Upper lobe of right lung (tissue), 1 donor: ENCODE measurements at places on chromosomes 6 and 20. TPM values are rescaled to one million over a fixed set of nuclear protein-coding genes. Genes with fewer than 3 reads are reported as not detected.

- H3K27ac ChIP-seq, result peak overlapping the region; percentile 4
- no peaks in the 10 kb centered on the region for H3K27me3 ChIP-seq
- peaks cover 40% of the 10 kb centered on the region for H3K4me1 ChIP-seq
These were observed 103.6 kb downstream of the KIF13A start for GRCh38 chr6:17883665-17884497.

- DNase-seq, result no peak
- no peaks in the 10 kb centered on the region for H3K36me3 ChIP-seq
- H3K27ac ChIP-seq, result no peak overlapping the region
- H3K27me3 ChIP-seq, result no peaks in the 10 kb centered on the region
These were observed 14.8 kb downstream of the CLIC5 start for GRCh38 chr6:46000905-46001304.

DNA sequence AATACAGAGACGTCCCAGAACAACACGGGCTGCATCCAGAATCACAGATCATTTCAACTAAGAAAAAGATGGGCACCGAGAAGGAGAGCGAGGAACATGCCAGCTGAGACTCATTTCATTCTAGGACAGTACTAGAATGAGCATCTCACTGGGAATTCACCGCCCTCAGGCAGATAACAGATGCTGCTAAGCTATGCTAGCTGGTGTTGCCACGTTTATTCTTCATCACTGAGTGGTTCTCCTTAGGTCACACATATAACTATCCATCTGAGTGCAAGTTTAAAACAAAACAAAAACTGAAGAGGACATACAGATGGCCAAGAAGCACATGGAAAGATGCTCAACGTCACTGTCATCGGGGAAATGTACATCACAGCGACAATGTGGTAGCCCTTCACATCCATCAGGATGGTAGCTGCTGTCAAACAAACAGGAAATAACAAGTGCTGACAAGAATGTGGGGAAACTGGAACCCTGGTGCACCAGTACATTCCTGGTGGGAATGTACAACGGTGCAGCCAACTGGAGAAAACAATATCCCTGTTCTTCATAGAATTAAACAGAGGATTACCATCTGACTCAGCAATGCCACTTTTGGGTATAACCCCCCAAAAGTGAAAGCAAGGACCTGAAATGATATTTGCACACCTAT lies 97.6 kb downstream of the SLC22A23 start:
- no peaks in the 10 kb centered on the region for H3K27me3 ChIP-seq
- H3K4me3 ChIP-seq, result no peak overlapping the region
- no peaks in the 10 kb centered on the region for H3K36me3 ChIP-seq
- H3K27ac ChIP-seq, result no peak overlapping the region
- no peak for DNase-seq
- H3K4me1 ChIP-seq, result peaks cover 21% of the 10 kb centered on the region

DNA sequence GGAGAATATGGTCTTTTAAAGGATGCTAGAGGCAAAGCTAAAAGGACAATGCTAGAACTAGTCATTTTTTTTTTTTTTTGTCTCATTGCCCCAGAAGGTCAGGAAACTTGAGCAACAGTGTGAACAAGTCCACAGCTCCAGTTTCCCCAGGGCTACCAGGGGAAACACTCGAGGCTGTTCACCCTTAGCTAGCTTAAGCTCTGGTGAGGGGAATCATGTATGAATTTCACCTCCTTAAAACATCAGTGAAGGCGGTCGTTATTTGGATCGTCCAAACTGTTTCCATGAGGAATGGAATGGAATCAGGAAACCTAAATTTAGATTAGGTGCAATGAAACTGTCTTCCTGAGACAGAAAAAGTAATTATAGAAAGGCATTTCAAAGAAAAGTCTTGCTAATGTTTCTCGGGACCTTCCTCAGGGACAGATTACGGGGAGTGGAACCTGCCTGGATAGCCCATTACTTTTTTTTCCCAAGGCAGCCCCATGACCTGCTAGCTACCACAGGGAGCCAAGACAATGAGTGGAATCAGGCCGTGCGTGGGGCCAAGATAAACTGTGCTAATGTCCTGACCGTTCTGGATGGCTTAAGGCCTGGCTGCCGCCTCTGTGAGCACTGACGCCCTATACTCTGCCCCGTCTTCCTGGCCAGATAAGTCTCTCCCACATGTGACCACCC lies 164.8 kb upstream of the SGK1 start:
- no peaks in the 10 kb centered on the region for H3K36me3 ChIP-seq
- no peak overlapping the region for H3K4me3 ChIP-seq
- H3K27ac ChIP-seq, result no peak overlapping the region
- no peak for DNase-seq

DNA sequence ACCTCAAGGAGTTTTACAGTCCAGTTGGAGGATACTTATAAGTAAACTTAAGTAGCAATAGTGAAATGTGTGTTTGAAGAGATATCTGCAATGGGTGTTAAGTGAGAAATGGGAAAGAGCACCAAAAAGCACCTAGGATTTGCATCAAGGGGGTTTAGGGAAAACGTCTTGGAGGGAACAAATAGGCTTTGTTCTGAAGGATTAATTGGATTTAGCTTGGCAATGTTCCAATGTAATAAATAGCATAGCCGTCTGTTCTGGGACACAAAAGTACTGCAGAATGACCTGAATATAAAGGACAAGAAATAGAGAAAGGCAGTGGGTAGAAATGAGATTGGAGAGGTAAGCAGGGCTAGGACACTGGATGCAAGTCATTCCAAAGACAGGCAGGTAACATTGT lies 2.8 kb upstream of the MYO6 start:
- no peak overlapping the region for H3K4me3 ChIP-seq
- DNase-seq, result no peak
- H3K4me1 ChIP-seq, result peaks cover 4% of the 10 kb centered on the region
- H3K27ac ChIP-seq, result no peak overlapping the region
- H3K36me3 ChIP-seq, result no peaks in the 10 kb centered on the region
- H3K27me3 ChIP-seq, result no peaks in the 10 kb centered on the region

GRCh38 chr20:38246357-38247165 lies 14.0 kb downstream of the KIAA1755 start:
- H3K4me1 ChIP-seq, result no peaks in the 10 kb centered on the region
- H3K27me3 ChIP-seq, result no peaks in the 10 kb centered on the region
- no peaks in the 10 kb centered on the region for H3K36me3 ChIP-seq
- DNase-seq, result peak; percentile 57
- no peak overlapping the region for H3K27ac ChIP-seq
- H3K4me3 ChIP-seq, result no peak overlapping the region

DNA sequence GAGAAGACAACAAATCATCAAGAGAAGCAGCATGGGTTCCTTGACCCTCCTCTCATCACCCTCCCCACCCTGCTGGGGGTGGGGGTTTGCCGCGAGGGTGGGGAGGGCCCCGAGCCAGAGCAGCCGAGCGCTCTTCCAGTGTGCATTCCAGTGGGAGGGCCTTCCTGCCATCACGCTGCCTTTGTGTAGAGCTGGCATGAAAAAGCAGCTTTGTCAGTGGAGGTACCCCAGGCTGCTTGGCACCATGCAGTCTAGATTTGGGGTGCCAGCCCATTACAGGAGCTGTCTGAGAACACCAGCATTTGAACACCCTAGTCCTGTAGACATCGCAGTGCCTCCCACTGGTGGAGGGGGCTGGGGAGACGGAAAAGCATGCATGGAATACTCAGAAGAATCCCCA lies 12.2 kb downstream of the BAK1 start:
- no peaks in the 10 kb centered on the region for H3K27me3 ChIP-seq
- DNase-seq, result no peak
- H3K4me3 ChIP-seq, result no peak overlapping the region
- H3K36me3 ChIP-seq, result no peaks in the 10 kb centered on the region
- H3K27ac ChIP-seq, result no peak overlapping the region

DNA sequence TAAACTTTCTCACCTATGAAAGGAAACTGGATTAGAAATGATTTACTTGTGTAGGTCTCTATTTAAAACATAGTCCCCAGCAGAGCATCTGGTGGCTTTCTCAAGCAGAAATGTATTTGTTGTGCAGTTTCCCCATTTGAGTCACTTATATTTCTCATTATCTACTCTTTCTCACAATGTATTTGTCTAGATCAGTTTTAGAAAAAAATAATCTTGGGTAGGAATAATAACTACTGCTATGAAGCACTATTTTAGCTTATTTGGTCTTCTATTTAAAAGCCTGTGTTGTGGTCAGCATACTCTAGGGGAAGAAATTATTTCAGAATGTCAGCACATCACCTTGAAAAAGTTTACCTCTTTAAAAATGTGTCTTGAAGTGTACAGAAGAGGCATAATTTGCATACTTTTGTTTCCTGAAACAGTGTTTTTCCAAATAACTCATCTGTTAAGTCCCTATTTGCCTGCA lies 60.9 kb upstream of the PRL start:
- H3K4me1 ChIP-seq, result no peaks in the 10 kb centered on the region
- H3K4me3 ChIP-seq, result no peak overlapping the region
- no peaks in the 10 kb centered on the region for H3K27me3 ChIP-seq
- no peak overlapping the region for H3K27ac ChIP-seq

The RCAN2 gene
- 11.7 TPM for total RNA-seq

The COL19A1 gene
- not detected for total RNA-seq

DNA sequence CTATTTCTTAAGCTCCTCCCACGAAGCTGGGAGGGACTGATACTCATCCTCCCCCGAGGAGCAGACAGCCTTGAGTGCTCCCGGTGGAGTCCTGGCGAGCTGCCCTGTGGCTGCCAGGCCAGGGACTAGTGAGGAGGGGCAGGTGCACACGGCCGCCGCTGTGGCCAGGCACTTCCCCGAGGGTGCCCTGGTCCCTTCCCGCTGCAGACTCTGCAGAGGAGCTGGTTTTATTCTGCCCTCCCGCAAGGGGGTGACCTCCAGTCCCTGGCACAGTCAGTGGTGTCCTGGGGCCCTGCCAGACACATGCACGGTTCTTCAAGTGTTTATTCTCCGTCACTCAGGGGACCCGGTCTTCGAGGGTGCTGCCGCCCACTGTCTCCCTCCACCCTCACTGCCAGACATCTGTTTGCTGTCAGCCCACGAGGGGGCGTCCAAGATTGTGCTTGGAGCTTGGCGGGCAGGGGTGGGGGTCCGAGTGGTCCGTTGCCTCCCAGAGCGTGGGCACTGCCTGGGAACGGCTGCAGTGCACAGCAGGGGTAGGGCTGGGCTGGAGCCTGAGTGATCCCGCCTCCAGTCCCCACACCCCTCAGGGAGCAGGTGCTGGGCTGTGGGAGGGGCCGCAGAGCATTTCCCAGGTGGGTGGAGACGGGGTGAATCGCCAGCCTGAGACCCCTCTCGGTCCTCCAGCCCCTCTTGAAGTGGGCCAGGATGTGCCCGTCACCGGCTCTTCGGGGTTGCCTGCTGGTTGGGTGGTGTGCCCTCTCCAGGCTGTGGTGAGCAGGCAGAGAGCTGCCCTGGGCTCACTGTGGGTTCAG lies 3.1 kb upstream of the CABLES2 start:
- DNase-seq, result peak; percentile 84
- peaks cover 33% of the 10 kb centered on the region for H3K4me1 ChIP-seq
- no peaks in the 10 kb centered on the region for H3K36me3 ChIP-seq
- H3K27me3 ChIP-seq, result no peaks in the 10 kb centered on the region

- no peak overlapping the region for H3K4me3 ChIP-seq
- H3K36me3 ChIP-seq, result no peaks in the 10 kb centered on the region
- no peak overlapping the region for H3K27ac ChIP-seq
- H3K4me1 ChIP-seq, result no peaks in the 10 kb centered on the region
- H3K27me3 ChIP-seq, result no peaks in the 10 kb centered on the region
These were observed 69.0 kb downstream of the AFG1L start for GRCh38 chr6:108363889-108364313.

- H3K27ac ChIP-seq, result no peak overlapping the region
- no peaks in the 10 kb centered on the region for H3K27me3 ChIP-seq
- H3K36me3 ChIP-seq, result no peaks in the 10 kb centered on the region
- H3K4me3 ChIP-seq, result no peak overlapping the region
These were observed 196.4 kb upstream of the TSHZ2 start for GRCh38 chr20:52775786-52776185.

DNA sequence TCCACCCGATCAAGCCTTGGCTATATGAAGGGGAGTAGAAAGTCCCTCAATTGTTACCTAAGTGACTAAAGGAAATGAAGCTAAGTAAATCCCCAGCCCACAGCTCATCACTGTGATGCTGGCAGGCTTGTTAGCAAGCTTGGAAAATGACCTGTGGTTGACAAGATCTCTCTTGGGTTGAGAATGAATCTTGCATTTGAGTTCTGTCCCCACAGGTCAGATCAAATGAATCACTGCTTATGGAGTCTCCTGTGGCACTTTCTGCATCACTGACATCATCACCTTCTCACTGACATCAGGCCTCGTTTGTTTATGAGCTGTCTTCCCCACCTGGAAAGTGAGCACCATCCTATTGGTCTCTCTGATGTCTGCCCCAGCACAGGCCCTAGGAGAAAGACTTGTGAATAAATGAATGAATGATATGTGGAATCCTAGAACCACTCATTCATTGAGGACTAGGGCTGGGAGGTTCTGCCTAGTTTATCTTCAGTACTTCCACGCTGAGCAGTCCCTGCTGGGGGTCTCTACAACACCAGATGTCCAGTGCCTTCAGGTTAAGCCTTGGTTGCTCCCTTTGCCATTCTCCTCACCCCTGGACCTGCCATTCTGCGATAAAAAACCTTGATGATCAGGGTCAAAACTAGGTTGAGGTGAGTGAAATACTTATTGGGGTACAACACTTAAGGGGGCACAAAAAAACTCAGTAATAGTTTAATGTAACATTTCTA lies 318.4 kb upstream of the MOCS1 start:
- DNase-seq, result no peak
- H3K4me1 ChIP-seq, result no peaks in the 10 kb centered on the region
- no peaks in the 10 kb centered on the region for H3K27me3 ChIP-seq
- H3K4me3 ChIP-seq, result no peak overlapping the region
- no peak overlapping the region for H3K27ac ChIP-seq

The CRIP3 gene
- 0.90 TPM for total RNA-seq

The TBXT gene
- not detected for total RNA-seq

The CLPSL1 gene
- not detected for total RNA-seq

The GUCA1A gene
- not detected for total RNA-seq

- H3K4me1 ChIP-seq, result no peaks in the 10 kb centered on the region
- no peak overlapping the region for H3K27ac ChIP-seq
- no peak overlapping the region for H3K4me3 ChIP-seq
- no peaks in the 10 kb centered on the region for H3K36me3 ChIP-seq
- DNase-seq, result no peak
- peaks cover 95% of the 10 kb centered on the region for H3K27me3 ChIP-seq
These were observed 10.8 kb downstream of the SIM1 start for GRCh38 chr6:100453701-100454521.

GRCh38 chr6:33654831-33655554 lies 33.9 kb downstream of the ITPR3 start:
- no peak overlapping the region for H3K27ac ChIP-seq
- no peak overlapping the region for H3K4me3 ChIP-seq
- H3K36me3 ChIP-seq, result peaks cover 34% of the 10 kb centered on the region
- H3K4me1 ChIP-seq, result no peaks in the 10 kb centered on the region
- DNase-seq, result no peak
- H3K27me3 ChIP-seq, result no peaks in the 10 kb centered on the region

The EYA2 gene
- total RNA-seq, result 1.8 TPM

- no peak overlapping the region for H3K27ac ChIP-seq
- H3K4me3 ChIP-seq, result no peak overlapping the region
- H3K36me3 ChIP-seq, result no peaks in the 10 kb centered on the region
- peaks cover 3% of the 10 kb centered on the region for H3K4me1 ChIP-seq
These were observed 39.4 kb upstream of the FABP7 start for GRCh38 chr6:122740091-122740490.

The CNKSR3 gene
- 11.8 TPM for total RNA-seq

The PRICKLE4 gene
- total RNA-seq, result 14.2 TPM

The TCF15 gene
- 0.43 TPM for total RNA-seq
